RCC 7860 (cell line): ENCODE measurements at places on chromosomes 16 and 17.
A peak's percentile ranks its signal among the peaks of the same experiment; 100 is the strongest.

GRCh38 chr17:59851439-59852375, 41.0 kb downstream of the TUBD1 start:
- peak; percentile 68 for DNase-seq

GRCh38 chr16:56628486-56629350, 3.1 kb downstream of the MT1E start:
- DNase-seq = no peak

GRCh38 chr17:75684249-75684648, 17.1 kb downstream of the SAP30BP start:
- DNase-seq = no peak

GRCh38 chr17:34800661-34801060, 160.6 kb downstream of the CCT6B start:
- DNase-seq = no peak

GRCh38 chr17:30104575-30105339, 11.9 kb upstream of the NSRP1 start:
- DNase-seq = peak; percentile 53

- no peak for DNase-seq
Measured at GRCh38 chr16:8646326-8647053, 25.0 kb downstream of the METTL22 start.

- peak; percentile 35 for DNase-seq
Measured at GRCh38 chr17:42819939-42820535, 4.0 kb downstream of the BECN1 start.

- DNase-seq = no peak
Measured at GRCh38 chr16:3490911-3491629, 4.2 kb downstream of the C16orf90 start.

DNA sequence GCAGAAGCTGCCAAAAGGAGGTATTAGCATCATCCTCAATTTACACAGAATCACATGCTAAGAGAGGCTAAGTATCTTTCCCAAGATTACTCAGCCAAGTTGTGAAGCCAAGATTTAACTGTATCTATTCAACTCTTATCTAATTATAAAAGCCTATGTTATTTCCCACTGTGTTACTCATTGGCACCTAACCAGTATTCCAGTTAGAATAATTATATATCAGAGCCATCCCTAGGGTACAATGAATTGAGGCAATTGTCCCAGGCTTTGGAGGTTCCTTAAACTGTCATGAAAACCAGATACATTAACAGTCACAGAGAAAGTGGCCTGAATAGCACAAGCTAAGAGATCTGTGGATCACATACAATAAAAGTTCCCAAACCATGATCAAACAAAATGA, 10.9 kb upstream of the AMFR start:
- DNase-seq = no peak

DNA sequence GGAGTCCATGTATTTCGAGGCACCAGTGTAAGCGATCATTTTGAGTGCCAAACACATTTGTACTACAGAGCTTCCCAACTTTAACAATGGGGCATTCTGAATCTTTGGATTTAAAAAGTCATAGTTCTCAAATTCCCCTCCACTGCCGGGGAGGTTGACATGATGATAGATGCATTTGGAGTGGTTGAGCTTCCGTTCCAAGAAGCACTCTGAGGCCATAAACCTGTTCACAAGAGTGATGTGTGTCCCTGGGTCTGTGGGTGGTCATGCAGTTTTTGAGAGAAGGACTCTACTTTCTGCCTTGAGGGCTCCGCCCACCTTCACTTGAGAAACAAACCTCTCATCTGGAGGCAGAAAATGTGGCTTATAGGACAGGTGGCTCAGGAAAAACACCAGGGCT, 43.7 kb downstream of the IRX5 start:
- DNase-seq = no peak

DNA sequence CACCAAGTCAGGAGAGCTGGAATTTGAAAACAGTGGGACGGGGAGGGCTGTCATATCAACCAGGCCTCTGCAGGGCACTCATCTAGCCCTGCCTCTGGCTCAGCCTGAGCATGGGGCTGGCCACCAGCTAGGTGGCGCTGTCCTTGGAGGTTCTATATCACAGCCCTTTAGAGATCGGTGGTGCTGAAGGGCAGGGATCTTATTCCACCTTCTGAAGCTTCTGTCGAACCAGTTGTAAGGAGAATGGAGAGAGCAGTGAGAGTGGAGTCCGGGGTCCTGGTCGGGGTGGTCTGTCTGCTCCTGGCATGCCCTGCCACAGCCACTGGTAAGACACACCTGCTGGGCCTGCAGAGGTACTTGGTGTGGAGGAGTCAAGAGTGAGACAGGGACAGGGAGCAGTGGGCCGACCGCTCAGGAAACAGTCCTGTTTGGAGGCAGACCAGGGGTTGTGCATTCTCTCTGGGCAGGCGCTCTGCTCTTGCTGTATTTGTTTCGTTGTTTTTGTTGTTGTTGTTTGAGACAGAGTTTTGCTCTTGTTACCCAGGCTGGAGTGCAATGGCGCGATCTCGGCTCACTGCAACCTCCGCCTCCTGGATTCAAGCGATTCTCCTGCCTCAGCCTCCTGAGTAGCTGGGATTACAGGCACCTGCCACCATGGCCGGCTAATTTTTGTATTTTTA, at the start of gene CES3:
Gene CES3, plus strand, starts transcription at position 202 of the 680 bp plus-strand sequence. Its CDS starts 42 bp downstream, at position 244.
- peak; percentile 50 for DNase-seq

DNA sequence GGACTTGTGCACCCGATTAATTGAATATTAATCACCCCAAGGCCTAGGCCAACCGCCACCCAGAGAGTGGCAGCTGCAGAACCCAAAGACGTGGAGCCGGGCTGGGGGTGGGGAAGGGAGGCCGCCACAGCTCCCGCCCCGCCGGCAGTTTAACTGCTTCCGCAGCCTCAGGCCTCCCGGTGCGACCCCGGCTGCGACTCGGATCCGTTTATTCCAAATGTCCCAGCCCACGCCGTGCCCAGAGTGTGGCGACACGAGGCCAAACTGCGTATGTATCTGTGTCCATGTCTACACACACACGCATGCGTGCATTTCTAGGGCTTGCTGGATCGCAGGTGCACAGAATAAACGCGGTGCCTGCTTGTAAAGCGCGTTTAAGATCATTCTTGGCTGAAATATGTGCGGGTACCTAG, 802 bp upstream of the TOB1 start:
- DNase-seq = peak; percentile 17

DNA sequence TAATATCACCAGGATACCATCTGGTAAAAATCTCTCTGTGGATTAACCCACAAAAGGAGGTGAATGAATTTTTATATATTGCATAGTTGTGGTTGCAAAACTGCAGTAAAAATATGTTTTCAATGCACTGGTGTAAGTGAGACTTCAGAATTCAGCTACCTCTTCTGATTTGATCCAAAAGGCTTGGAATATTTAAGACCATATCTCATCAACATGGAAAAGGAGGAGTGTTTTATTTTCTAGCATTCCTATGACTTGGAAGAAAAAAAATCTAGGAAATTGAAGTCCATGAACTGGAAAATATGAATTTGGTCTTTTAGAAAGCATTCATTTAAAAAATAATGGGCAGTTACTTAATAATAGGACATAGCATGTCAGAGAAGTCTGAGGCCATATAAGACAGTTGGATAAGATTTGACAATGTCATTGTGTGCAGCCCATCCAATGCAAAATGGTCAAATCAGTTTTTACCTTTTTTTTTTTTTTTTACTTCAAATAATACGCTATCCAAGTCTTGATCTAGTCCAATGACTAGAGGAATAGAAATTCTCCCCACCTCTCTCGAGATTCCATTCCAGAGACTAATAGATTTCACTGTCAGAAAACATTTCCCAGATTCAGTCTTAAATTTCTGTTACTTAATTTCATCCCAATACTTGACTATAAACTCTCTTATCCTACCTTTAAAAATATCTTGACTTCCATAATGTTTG, 364.9 kb upstream of the PMFBP1 start:
- no peak for DNase-seq

GRCh38 chr16:21659124-21659523, 4.6 kb upstream of the OTOA start:
- DNase-seq = no peak

- no peak for DNase-seq
Measured at GRCh38 chr17:74545843-74546230, at the start of gene CD300C. CD300C (minus strand) TSS chr17:74546115; CDS start chr17:74545782, 333 bp downstream.

DNA sequence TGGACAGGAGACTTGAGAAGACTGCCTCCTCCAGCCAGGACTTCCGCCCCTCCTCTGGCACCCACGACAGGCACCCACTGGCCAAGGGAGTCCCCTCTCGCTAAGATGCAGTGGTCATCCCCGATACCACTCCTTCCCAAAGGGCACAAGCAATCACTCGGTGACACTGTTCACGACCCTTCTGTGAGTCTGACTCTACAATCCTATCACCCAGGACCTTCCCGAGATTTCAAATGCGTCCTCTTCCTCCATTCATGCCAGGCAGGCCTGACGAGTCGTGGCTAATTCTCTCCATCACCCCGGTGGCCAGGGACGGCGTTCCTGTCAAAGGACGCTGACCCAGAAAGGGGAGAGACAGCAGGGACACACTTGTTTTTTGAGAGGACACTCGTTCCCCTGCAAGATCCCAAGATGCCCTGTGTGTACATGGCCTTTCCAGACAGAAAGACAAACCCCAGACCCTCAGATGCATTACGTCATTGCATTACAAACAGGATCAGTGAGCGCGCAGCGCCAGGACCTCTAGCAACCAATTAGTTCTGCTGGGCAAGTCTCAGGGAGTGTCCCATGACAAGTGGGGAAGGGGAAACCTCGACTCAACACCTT, 12.2 kb downstream of the FBXO31 start:
- DNase-seq = no peak

DNA sequence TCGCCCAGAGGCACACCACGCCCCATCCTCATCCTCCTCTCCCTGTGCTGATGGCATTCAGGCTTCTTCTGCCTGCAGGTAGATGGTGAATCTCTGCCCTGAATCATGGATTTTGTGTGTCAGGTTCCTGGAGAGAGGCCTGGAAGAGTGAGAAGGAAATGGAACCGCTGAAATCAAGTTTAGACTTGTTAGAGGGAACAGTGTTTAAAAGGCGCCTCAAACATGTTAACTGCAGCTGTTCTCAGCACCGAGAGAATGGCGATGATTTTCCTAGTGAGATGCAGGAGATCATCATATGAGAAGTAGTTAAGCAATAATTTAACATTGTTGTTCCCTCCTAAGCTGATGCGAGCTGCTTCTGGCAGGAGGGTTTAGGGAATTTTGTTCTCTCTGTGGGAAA, 744.4 kb upstream of the EEF2KMT start:
- DNase-seq = no peak

DNA sequence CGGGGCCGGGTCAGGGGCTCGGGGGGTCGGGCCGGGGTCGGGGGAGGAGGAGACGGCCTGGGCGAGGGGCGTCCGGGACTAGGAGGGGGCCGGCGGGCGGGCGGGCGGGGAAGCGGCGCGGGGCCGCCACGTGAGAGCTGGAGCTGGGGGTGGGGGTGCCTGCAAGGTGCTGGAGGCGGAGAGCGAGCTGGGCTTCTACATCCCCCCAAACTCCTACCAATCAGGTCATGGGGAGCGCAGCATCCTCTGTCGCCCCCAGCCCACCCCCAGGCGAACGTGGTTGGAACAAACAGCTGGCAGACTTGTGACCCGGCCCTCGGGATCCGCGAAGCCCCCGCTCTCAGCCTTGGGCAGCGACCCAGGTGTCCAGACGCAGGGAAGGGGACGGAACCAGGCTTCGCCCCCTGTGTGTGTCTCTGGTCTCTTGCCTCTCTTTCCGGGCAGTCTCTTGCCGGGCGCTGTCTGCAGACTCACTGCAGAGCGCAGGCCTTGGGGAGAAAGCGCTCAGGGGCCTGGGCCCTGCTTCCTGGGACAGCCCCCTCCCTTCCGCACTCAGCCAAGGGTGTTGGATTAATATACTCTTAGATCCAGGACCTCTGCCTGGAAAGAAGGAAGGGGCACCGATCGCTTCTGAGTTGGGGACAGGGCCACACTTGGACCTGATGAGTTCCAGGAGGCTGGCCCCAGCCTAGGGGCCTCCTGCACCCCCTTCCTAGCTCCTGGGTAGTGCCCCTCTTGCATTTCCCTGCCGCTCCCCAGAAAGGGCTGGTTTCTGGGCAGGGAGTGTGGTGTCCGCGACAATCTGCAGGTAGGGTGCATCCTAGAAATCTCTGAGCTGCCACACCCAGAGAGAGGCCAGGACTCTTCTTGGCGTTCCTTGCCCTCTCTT, 722 bp downstream of the RASL10B start:
- DNase-seq = no peak

DNA sequence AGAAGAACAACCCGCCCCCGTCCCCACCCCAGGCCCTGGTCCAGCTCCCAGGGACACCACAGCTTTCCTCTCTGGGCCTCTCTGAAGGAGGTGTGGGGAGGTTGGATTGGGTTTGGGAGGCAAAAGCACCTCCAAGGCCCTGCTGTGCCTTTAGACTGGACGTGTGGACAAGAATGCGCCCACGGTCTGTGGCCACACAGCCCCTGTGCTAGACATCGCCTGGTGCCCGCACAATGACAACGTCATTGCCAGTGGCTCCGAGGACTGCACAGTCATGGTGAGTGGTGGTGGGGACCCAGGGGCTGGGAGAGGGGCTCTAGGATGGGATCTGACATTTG, 3.0 kb downstream of the CORO1A start:
- DNase-seq = no peak

- DNase-seq = no peak
Measured at GRCh38 chr16:88464447-88465318, 11.6 kb downstream of the ZFPM1 start.

DNA sequence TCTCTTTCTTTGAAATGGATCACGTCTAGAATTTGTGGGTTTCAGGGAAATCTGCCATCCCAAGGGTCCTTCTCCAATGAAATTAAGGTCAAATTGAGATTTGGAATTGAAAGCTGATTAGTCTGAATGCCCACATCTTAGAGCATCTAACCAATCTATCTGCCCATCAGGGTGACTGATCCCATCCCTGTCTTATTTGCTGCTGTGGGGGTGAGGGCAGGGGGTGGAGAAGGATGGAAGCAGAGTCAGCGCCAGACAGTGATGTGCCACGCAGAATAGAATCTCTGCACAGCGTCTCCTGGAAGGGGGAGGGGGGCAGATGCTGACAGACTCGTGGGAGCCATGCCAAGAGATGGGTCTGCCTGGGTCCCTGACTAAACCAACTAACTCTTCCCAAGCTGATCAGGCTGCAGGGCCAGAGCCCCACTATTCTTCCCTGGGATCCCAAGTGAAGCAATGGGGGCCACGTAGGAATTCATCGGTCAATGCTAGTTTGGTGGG, 32.1 kb downstream of the CDK5RAP3 start:
- peak; percentile 8 for DNase-seq

GRCh38 chr17:82668631-82669099, 20.4 kb upstream of the WDR45B start:
- DNase-seq = no peak

GRCh38 chr17:43579566-43580140, 33.5 kb upstream of the ETV4 start:
- DNase-seq = peak; percentile 96

GRCh38 chr16:19696328-19696727, 21.7 kb downstream of the KNOP1 start:
- no peak for DNase-seq

- DNase-seq = no peak
Measured at GRCh38 chr17:77298811-77299210, 158.0 kb downstream of the SEC14L1 start.

- peak; percentile 59 for DNase-seq
Measured at GRCh38 chr16:12573730-12574383, 229.8 kb downstream of the CPPED1 start.

DNA sequence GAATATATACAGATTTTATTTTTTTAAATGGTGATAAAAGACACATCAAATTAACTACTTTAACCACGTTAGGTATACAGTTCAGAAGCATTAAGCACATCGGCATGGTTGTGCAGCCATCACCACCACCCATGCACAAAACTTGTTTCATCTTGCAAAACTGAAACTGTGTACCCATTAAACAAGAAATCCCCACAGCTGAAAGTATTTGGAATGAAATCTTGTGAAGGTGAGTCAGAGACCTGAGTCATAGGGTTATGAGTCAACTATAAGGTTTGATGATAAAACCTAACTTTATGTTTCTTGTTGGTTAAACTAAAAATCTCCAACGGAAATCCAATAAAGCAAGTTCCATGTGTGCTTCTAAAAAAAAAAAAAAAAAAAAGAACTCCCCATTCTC, 561.6 kb upstream of the PSMD7 start:
- DNase-seq = peak; percentile 80
